Fibroblast of gingiva (primary cell): ENCODE measurements at places on chromosomes 1 and 21.
A peak's percentile ranks its signal among the peaks of the same experiment; 100 is the strongest.

DNA sequence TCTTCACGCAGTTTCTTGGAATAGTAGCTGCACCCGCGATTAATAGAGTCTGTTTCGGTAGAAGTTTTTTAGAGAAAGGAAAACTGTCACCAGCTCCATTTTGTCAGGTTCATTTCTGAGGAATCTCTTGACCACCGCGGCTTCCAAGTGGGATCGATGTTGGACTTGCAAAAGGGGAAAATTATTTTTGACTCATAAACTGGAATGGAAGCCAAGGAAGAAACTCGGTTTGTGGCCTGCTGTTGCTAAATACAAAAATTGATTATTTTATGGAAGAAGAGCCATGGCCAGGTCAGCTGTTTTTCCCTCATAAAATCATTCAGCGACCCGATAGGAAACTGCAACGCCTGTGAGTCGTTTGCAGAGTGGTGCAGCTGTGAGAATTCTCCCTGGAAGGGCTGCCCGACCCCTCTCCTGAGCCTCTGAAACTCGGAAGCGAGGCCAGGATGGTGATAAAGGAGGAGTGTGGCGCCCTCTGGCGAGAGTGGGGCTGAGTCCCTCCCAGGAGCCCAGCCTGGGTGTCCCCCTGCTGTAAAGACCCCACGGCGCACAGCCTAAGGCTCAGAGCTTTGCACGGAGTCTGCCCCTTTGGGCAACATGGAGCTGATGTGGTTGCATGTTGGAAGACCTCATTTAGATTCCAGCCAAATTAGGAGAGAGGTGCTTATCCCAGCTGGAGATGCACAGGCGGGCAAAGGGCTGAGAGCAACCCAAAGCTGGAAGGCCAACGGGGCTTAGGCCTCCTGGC, 83.6 kb upstream of the SLC25A33 start:
- DNase-seq = peak; percentile 39

- no peak for DNase-seq
Observed at GRCh38 chr1:3771108-3772026, 1.2 kb upstream of the SMIM1 start.

DNA sequence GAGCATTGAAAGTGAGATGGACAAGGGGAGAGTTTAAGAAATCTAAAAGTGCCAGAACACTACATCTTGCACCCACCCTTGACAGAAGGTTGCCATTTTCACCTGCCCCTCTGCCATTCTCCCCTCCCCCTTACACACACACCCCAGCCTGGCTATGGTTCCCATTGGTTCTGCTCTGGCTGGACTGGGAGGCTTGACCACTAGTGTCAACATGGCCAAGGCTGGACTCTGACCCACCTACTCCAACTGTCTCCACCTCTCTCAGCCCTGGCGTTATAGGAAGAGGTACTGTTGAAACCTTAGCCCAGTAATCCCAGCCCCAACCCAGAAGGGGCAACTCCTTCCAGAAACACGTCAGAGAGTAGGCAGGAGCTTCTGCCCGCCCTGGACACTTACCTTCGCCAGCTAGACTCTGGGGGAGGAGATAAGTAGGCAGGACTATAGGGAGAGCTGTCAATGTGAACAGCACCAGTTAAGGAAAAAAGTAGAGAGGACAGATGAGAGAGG, 4.5 kb downstream of the CRTC2 start:
- DNase-seq = no peak

DNA sequence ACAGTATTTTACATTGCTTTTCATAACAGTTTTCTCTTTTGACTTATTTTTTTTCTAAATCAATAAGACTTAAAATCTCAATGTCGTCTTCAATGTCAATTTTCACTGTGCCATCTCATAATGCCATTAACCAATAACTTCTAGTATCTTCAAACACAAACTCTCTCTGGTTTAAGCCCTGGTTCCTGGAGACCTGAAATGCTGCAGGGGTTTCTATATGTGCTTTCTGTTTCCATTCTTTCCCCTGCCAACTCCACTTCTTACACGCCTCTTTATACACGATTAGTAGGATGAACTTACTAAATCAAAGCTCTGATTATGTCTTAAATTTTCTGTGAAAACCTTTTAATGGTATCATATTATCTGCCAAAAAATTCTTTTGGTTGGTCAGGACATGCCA, 191.4 kb downstream of the AMY1C start:
- no peak for DNase-seq

- no peak for DNase-seq
Observed at GRCh38 chr1:235407419-235407818, 40.2 kb downstream of the TBCE start.

DNA sequence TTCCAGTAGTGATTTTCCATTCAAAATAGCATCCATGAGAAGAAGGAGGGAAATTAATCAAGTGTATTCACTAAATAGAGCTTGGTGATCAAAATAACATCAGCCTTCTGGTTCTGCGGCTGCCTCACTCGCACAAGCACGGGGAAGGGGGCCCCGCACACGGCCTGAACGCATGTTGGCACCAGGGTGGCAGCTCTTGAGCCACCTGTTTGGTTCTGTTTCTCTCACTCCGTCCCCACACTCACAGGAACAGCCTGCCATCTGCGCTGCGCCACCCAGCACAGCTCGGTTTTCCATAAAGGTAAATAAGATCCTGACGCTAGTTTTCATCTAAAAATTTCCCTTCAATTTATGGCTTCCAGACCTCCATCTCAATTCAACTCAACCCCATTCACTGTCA, 49.4 kb downstream of the TIAM1 start:
- no peak for DNase-seq

- no peak for DNase-seq
Observed at GRCh38 chr1:208565756-208566440, 321.7 kb upstream of the PLXNA2 start.

GRCh38 chr1:91065337-91065736, 43.5 kb upstream of the ZNF644 start:
- DNase-seq = no peak

DNA sequence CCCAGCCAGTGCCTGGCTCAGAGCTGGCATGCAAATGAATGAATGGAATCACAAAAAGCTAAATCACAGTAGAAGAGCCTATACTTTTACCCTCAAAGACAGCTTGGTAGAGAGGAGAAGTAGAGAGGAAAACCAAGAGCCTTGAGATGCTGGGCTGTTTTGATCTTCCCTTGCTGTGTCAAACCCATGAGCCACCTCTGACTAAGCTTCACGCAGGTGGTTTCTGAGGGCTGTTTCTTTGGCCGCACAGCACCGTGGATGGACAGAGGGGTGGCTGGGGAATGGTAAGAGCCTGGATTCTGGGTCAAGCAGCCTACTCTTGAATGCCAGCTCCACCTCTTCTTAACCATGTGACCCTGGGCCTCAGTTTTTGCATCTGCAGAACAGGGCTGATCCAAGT, 18.6 kb downstream of the ABCG1 start:
- no peak for DNase-seq

DNA sequence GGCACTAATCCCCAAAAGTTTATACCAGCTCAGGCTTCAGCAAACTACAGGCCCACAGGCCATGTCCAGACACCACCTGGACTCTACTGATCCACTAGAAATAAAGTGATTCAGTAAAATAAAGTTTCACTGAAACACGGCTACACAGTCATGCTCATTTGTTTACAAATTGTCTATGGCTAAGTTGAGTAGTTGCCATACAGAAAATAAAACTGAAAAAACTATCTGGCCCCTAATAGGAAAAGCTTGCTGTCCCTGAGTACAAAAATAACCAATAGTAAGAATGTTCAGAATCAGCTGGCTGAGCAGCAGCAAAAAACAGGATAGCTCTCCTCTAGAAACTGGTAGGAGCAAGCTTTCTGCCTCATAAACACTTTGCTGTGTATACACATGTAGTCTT, 221.5 kb downstream of the RERE start:
- DNase-seq = no peak

DNA sequence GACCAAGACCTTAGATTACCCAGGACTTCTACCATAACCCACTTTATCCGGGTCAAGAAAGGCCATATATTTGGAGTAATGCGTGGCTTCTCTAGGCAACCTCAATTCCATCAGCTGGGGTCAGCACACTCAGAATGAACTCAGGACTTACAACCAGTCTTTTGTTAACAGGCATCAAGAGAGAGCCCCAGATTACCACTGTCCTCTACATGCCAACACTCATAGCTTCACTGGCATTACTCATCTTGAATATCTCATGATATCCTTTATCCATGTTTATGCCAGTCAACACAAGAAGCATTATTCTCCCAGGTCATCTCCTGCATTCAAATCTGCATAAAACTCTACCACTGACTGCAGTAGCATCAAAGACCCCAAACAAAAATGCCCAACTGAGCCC, 6.6 kb upstream of the FCGR2A start:
- DNase-seq = no peak

DNA sequence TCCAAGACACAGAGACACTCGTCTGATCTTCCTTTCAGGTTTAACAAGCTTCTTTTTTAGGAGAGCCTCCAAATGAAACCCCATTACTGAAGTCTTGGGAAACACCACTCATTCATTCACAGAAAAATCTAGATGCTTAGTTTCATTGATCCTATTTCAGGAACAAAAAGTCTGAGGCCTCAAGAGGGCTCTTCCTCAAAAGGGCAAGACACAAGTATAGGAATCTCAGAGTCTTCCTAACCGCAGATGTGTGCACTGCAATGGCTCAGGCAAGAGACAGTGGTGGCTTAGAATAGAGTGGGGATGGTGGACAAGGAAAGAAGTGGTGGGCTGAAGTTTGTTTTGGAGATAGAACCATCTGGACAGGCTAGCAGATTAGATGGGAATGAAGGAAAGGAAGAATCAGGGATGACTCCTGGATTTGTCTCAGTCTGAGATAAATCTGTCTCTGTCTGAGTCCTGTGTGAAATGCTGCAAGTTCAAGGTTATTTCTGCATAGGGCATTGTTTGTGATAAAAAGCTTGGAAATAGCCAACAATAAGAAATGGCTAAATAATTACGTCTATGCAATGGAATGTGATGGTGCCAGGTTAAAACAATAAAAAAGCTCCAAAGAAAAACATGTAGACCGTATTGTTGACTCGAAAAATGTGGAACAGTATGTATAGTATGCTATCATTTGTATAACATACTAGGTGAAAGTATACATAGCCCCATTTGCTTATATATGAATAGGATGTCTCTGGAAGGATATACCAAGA, 8.9 kb upstream of the CTSE start:
- no peak for DNase-seq

DNA sequence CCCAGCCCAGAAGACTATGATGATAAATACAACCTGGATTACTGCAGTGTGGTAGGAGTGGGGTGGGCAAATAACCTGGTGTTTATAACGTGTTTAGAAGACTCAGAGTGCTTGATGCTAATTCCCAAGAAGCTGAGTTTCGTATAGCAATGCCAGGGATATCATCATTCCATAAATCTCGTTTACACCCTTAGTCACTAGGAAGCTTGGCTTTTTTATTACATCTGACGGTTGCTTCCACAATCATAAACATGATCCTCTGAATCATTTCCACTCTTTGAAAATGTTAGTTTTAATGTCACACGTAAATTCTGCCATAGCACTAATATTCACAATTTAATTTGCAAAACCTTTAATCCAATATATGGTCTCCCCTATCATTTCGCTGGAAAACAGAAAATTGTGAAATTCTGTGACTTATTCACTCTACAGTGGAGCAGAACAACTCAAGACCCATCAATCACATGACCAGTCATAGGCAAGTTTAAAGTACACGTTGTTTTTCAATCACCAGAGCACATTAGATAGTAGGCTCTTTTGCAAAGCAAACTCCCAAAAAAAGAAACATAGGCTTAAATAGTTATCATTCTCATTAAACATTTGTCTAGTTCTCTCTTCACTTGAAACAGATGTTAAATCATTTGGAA, 321.0 kb downstream of the LTN1 start:
- DNase-seq = no peak

GRCh38 chr1:45820173-45820572, 16.8 kb downstream of the MAST2 start:
- DNase-seq = no peak

DNA sequence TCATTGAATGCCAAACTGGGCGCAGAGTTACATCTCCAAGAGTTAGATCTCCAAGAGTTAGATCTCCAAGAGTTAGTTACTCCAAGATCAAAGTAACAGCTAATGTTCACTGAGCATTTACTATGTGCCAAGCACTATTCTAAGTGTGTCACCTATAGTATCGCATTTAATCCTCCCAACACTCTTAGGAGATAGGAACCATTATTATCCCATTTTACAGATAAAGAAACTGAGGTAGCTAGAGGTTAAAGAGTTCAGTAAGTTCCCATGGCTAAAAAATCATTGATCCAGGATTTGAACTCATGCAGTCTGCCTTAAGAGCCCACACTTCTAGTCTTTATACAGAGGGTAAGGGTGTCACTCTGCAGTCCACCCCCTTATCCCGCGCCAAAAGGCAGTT, 1.5 kb upstream of the NAV1 start:
- DNase-seq = no peak

GRCh38 chr1:203776636-203777035, 11.7 kb downstream of the LAX1 start:
- no peak for DNase-seq

DNA sequence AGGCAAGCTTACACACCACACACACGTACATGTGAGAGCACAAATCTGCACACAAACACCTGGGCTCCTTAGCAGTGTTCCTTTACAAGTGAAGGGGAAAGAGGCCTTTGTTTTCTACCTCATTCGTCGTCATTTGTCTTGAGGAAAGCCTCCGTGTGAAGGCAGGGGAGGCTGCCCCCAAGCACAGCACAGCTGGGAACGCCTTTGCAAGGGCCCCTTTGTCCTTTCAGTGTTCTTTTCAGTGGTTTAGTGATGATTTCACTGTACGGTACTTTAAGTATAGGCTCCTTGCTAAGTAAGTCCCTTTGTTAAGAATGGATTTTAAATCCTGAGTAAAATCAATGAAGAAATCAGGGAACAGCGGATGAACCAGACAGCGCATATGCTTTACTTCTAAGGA, 94.1 kb downstream of the PGBD5 start:
- DNase-seq = no peak

DNA sequence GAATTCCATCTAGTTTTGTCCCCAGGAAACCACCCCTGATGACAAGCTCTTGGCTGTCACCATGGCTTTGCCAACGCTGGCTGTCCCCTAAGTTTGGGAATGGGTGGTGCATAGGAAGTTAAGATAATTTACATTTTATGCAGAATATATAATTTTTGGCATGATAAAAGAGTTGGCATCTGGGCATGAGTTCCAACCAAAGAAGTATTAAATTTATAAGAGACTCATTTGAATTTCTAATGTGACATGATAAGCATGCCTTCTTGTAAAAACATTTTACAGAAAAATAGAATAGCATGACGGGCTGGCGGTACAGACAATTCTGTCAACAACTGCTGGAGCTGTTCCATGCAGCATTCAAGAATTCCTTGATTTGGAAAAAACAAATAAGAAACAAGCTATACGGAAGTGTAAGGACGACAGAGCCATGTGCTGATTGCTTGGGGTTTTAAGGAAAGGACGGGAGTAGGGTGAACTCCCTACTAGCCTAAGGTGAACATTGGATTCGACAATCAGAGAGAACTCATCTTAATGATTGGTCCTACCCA, 106.8 kb upstream of the C1orf21 start:
- no peak for DNase-seq

GRCh38 chr1:42739753-42740700, at the start of gene CLDN19:
Gene CLDN19, minus strand, starts transcription at chr1:42740236. Its CDS starts 173 bp downstream, at chr1:42740063.
- no peak for DNase-seq
